ENCODE measurements at places on chromosomes 12 and 14. TPM values are rescaled to one million over a fixed set of nuclear protein-coding genes. Genes with fewer than 3 reads are reported as not detected.

DNA sequence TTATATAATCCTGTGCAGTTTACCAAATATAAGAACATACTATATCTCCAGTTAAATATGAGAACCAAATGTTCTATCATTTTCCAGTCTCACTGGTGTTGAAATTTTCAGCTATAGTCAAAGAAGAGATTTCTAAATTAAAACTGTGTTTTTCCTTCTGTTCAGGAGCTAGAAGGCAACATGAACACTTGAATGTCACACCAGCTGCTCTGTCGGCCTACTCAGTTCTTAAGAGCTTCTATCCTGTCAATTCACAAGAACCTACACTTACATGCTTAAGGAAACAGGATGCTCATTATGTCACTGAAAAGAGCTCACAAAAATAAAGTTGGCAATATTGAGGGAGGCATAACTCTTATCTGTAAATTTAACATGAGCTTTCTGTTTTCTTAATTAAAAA, 43.1 kb downstream of the ATP2B1 start:
- no peak for DNase-seq

DNA sequence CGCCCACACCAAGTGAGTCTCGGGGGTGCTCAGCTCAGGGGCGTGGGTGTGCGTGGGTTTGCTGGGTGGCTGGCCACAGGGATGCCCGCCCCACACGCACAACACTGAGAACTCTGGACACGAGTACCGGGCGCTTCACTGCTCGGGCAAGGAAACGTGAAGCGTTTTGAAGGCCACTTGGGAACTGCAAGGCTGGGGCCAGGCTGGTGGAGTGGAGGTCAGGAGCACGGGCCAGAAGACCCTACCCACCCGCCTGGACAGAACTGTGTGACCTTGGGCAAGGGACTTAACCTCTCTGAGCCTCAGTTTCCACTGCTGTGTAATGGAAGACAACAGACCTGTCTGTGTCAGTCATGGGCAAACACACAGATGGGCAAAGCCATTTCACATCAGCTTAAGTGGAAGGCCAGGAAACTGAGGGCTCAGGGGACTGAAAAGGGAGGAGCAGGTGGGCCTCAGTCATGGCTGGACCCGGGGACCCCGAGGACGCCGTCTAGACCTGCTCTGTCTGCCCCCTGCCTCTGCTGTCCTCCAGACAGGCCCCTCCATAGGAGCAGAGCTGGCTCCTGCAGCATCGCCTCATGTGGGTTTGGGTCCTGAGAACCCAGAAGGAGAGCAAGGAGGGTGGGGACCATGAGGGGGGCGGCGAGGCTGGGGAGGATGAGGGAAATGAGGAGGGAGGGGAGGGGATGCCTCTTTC, 52.5 kb downstream of the ADGRD1 start:
- DNase-seq, result no peak

- DNase-seq, result no peak
Measured at GRCh38 chr12:83198291-83199015, 511.7 kb downstream of the TMTC2 start.

GRCh38 chr14:45198551-45198950, 54.5 kb downstream of the MIS18BP1 start:
- no peak for DNase-seq

- DNase-seq, result no peak
Measured at GRCh38 chr12:132271755-132272092, 57.7 kb downstream of the GALNT9 start.

MFAP5 gene
- not detected for total RNA-seq

GNB3 gene
- total RNA-seq, result 1.6 TPM

KRT79 gene
- not detected for total RNA-seq

PDE3A gene
- total RNA-seq, result not detected

TAS2R7 gene
- not detected for total RNA-seq
